ENCODE measurements at places on chromosomes 2 and 18. TPM values are rescaled to one million over a fixed set of nuclear protein-coding genes. Genes with fewer than 3 reads are reported as not detected.

The SCN7A gene
- 0.01 TPM for polyA plus RNA-seq

The IL37 gene
- polyA plus RNA-seq: 0.43 TPM

The ZBTB7C gene
- polyA plus RNA-seq: 0.02 TPM

The CCBE1 gene
- polyA plus RNA-seq: 31.3 TPM

The SERPINB10 gene
- 0.73 TPM for polyA plus RNA-seq

The GAREM1 gene
- 0.75 TPM for polyA plus RNA-seq

The ZNF532 gene
- 7.8 TPM for polyA plus RNA-seq

The LRP2 gene
- not detected for polyA plus RNA-seq

The LIMS1 gene
- polyA plus RNA-seq: 14.7 TPM

The FEV gene
- not detected for polyA plus RNA-seq

The BMP10 gene
- not detected for polyA plus RNA-seq

DNA sequence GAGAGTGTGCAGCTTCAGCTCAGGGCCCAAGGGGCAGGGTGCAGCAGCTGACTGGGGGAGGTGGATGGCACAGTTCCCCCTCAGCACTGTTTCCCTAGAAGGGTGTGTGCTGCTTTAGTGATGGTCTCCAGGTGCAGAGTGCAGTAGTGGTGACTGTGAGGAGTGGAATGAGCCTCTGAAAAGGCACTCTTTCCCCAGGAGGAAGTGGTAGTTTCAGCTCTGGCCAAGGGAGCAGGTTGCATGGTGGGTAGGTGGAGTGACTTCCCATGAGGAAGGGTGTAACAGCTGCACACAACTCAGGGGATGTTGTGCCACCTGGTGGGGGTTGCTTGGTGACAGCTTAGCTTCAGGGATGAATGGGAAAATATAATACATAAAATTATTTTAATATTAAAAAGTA, 251.5 kb upstream of the NXPH2 start:
- peak; percentile 84 for DNase-seq

DNA sequence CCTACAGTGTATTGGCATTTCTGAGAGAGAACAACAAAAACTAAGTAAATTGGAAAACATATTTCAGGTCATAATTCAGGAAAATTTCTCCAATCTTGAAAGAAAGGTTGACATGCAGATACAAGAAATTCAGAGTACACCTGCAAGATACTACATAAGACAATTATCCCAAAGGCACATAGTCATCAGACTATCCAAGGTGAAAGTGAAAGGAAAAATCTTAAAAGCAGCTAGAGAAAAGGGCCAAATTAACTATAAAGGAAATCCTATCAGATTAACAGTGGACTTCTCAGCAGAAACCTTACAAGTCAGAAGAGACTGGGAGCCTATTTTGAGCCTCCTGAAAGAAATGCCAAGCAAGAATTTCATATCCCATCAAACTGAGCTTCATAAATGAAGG, 449.0 kb upstream of the MMADHC start:
- DNase-seq: no peak

- no peak for DNase-seq
Observed at GRCh38 chr2:25286025-25286400, 55.7 kb downstream of the DNMT3A start.

DNA sequence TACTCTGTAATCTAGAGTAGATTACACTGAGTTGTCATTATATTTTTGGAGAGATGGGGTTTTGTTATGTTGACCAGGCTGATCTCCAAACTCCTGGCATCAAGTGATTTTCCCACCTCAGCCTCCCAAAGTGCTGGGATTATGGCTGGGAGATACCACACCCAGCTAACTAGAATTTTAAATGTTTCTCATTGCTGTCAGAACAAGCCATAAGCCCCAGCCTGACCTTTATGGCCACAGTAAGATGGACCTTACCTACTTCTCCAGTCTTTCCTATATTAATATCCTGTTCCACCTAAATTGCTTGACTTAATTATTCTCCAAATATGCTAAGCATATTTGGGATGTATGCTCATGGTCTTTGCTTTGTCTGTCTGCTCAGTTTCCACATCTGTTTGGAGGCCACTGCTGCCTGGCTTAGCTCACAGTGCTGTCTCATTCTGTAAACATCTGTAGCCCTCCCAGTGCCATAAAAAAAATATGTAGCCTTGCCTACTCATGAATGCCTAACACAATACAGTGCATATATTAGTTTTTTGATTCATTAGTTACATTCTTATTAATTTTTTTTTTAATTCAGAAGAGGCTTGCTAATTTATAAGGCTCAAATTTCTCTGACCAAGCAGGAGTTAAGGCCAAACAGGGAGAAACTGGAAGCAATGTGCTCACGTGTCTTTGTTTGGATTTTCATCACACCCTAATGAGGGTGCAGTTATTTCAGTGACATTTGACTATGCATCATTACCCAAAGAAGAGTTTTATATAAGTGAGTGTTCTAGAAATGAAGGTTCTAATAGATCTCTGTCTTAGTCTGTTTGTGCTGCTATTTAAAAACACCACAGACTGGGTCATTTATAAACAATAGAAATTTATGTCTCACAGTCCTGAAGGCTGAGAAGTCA, 45.3 kb upstream of the PSME4 start:
- peak; percentile 51 for DNase-seq

- DNase-seq: no peak
Observed at GRCh38 chr2:14616342-14616741, 16.2 kb upstream of the LRATD1 start.

DNA sequence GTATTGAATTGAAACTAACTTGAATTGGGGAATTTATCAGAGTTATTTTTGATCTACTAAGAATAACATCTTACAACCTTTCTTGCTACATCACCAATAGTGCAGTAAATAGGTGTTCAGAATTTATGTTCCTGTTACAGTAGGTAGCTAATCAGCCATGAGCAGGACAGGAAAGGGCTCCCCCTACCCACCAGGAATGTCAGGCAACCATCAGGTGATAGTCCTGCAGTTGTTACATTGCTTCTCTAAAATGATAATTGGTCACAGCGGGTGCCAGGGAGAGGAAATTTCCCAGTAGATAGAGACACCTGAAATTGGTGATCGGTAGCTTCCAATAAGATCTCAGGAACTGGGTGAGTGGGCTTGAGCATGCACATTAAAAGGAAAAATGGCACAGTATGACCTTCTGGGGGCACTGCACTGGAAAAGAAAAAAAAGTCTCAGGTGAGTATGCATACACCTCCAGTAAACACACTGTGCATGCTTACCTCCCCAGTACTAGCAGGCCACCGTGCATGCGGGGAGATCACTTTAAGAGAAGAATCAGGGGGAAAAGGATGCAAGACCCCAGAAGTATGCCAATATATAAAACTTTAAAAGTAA, 1092.0 kb upstream of the LRRTM1 start:
- no peak for DNase-seq

- no peak for DNase-seq
Observed at GRCh38 chr2:42359304-42359964, 1.6 kb downstream of the COX7A2L start.

DNA sequence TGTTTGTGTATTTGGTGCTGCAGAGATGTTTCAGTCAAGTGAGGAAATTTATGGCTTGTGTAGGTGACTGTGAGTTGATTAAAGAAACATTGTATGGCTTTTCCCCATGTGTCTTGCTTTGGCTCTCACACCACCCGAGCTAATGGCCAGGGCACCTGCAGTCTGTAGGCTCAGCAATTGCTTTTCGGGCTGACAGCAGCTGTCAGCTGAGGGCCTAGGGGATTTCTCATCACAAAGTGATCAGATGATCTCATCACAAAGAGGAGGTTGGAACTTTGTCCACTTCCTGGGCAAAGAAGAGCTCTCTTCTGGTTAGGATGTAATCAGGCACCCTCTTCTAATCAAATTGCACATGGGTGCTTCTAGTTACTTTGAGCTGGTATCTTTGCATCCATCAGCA, 632.2 kb downstream of the SLC4A3 start:
- DNase-seq: no peak

DNA sequence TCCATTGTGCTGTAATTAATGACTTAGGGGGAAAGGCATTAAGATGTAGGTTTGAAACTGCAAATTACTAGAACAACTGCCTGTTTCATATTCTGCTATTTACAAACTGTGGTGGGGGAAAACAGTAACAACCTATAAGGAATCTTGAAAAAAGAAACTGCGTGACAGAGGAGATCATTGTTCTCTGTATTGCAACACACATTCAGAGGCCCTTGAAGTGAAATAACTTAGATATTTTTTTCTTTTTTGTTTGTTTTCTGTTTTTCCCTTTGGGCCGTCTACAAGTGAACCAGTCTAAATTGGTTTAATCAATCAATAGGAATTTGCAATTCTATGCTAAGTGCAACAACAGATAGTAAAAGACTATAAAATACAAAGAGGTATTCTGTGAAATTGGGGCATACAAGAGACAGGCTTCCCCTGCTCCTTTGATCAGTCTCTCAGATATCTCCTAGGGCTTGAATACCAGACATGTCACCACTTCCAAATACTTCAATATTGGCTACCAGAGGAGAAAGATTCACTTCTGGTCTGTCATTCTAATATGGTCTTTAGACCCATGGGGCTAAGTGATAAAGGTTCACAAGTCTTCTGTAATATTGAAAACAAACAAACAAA, 2055.1 kb upstream of the CELF4 start:
- DNase-seq: no peak

GRCh38 chr18:58911766-58912165, 47.1 kb downstream of the ZNF532 start:
- no peak for DNase-seq

DNA sequence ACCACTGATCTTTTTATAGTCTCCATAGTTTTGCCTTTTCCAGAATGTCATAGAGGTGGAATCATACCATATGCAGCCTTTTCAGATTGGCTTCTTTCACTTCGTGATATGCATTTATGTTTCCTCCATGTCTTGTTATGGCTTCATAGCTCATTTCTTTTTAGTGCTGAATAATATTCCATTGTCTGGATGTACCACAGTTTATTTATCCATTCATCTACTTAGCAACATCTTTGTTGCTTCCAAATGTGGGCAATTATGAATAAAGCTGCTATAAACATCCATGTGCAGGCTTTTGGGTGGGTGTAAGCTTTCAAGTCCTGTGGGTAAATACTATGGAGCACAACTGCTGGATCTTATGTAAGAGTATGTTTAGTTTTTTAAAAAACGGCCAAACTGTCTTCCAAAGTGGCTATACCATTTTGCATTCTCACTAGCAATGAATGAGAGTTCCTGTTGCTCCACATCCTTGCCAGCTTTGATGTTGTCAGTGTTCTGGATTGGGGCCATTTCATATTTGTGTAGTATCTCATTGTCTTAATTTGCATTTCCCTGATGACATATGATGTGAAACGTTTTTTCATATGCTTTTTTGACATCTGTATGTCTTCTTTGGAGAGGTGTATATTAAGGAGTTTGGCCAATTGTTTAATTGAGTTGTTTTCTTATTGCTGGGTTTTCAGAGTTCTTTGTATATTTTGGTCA, 20.6 kb downstream of the STPG4 start:
- DNase-seq: peak; percentile 46

GRCh38 chr2:231246171-231246842, 47.9 kb downstream of the ARMC9 start:
- DNase-seq: no peak

GRCh38 chr2:168216351-168217005, 30.9 kb downstream of the STK39 start:
- DNase-seq: no peak

DNA sequence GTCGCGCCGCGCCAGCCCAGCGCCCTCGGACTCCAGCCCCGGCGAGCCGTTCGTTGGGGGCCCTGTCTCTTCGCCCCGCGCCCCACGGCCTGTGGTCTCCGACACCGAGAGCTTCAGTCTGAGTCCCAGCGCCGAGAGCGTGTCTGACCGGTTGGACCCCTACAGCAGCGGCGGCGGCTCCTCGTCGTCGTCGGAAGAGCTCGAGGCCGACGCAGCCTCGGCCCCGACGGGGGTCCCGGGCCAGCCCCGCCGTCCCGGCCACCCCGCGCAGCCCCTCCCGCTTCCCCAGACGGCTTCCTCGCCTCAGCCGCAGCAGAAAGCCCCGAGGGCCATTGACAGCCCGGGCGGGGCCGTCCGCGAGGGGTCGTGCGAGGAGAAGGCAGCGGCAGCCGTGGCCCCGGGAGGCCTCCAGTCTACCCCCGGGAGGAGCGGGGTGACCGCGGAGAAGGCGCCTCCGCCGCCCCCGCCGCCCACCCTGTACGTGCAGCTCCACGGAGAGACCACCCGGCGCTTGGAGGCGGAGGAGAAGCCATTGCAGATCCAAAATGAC, 1.4 kb downstream of the PHLPP1 start:
- no peak for DNase-seq

DNA sequence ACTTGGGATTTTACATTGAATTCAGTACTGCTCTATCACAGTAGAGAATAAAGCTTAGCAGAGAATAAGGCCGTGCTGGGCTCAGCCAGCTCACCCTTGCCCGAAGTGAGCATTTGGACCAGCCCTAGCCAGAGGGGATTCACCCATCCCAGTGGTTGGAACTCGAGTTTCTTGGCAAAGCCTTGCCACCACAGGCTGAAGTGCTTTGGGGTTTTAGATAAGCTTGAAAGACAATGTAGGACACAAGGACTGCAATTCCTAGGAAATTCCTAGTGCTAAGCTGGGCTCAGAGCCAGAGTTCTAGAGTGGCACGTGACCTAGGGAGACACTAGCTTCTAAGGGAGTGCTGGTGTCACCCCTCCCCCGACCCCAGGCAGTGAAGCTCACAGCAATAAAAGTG, 28.0 kb downstream of the SERPINB11 start:
- DNase-seq: no peak

- DNase-seq: no peak
Observed at GRCh38 chr2:44535376-44535775, 173.6 kb downstream of the CAMKMT start.

DNA sequence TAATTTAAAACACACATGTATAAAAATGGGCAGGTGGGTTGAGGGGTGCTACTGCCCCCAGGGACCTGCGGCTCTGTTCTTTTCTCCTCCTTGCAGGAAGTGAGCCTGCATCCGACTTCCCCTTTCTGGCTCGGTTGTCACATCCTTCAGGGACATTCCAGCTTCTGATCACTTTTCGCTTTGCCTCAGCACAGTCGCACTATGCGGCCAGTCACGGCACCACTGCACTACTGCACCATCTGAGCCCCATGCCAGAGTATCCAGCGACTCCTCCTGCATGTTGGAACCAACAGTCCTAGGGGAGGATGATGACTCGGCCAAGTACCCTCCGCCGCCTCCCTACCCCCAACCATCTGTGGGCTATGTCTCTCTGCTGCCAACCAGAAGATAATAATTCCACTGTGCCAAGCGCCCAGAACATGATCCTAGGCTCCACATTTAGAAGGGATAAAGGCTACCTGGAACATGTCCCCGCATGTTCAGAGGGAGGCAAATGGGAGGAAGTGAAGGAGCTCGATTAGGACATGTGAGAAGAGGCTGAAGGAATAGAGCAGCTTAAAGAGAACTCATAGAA, 17.6 kb downstream of the CDC42EP3 start:
- peak; percentile 79 for DNase-seq

- no peak for DNase-seq
Observed at GRCh38 chr18:79825913-79826312, 28.2 kb downstream of the KCNG2 start.
